ENCODE measurements at places on chromosomes 2 and 18. TPM values are rescaled to one million over a fixed set of nuclear protein-coding genes. Genes with fewer than 3 reads are reported as not detected.

TEKT4 gene
- 4.1 TPM for total RNA-seq

PLGLB2 gene
- total RNA-seq: 5.6 TPM

ANKAR gene
- 39.2 TPM for total RNA-seq

ICOS gene
- total RNA-seq: 0.83 TPM

SPRED2 gene
- 36.4 TPM for total RNA-seq

SRD5A2 gene
- 2.9 TPM for total RNA-seq

AQP12B gene
- total RNA-seq: 0.15 TPM

CCDC93 gene
- 45.6 TPM for total RNA-seq

COL6A3 gene
- total RNA-seq: 459 TPM

RTP5 gene
- 0.09 TPM for total RNA-seq

KCNS3 gene
- total RNA-seq: 18.2 TPM

MORN2 gene
- 30.6 TPM for total RNA-seq

MC5R gene
- not detected for total RNA-seq

PRKAG3 gene
- total RNA-seq: not detected

NOSTRIN gene
- total RNA-seq: 29.2 TPM

PROC gene
- not detected for total RNA-seq

SLC14A1 gene
- 10.5 TPM for total RNA-seq

SPDYA gene
- 6.9 TPM for total RNA-seq

ESCO1 gene
- total RNA-seq: 12.3 TPM

CD302 gene
- 41.9 TPM for total RNA-seq

LRATD1 gene
- 11.0 TPM for total RNA-seq

EPG5 gene
- 31.4 TPM for total RNA-seq

CFC1 gene
- total RNA-seq: not detected

CGREF1 gene
- 0.57 TPM for total RNA-seq

EPB41L5 gene
- 45.2 TPM for total RNA-seq

MAP4K3 gene
- total RNA-seq: 97.9 TPM

HNMT gene
- total RNA-seq: 135 TPM

PSMA8 gene
- total RNA-seq: not detected

MOGAT1 gene
- total RNA-seq: not detected

GCA gene
- 38.7 TPM for total RNA-seq

SFT2D3 gene
- 11.0 TPM for total RNA-seq

LOXL3 gene
- 5.9 TPM for total RNA-seq

PROKR1 gene
- not detected for total RNA-seq

SMAD7 gene
- 39.1 TPM for total RNA-seq

RAD51AP2 gene
- not detected for total RNA-seq

DSC2 gene
- total RNA-seq: 13.5 TPM

CD8B gene
- total RNA-seq: 0.28 TPM

CHRNA1 gene
- total RNA-seq: not detected

ASXL3 gene
- 3.6 TPM for total RNA-seq

SLC16A14 gene
- total RNA-seq: 5.2 TPM

BUB1 gene
- 2.9 TPM for total RNA-seq

STARD7 gene
- total RNA-seq: 141 TPM

RTKN gene
- 46.0 TPM for total RNA-seq

NPHP1 gene
- total RNA-seq: 17.1 TPM

SGPP2 gene
- 6.5 TPM for total RNA-seq

CXCR1 gene
- 1.9 TPM for total RNA-seq
